Hippocampal formation (tissue), 2 donors: ENCODE measurements at places on chromosomes 16 and 17.

DNA sequence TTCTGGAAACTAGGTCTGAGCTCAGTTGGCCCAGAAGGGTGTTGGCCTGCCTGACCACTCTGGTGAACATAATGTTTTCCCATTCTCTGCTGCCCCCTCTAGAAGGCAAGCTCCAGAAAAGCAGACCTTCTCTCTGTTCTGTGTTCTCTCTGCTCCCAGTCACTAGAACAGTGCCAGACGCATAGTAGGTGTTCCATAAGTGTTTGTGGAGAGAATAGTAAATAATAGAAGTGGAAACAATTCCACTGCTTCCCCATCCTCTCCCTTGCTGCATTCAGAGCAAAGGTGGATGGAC, 32.2 kb upstream of the ETV4 start:
- no peak for DNase-seq

- DNase-seq = no peak
Measured at GRCh38 chr17:82709024-82709675, 7.4 kb upstream of the FN3KRP start.

DNA sequence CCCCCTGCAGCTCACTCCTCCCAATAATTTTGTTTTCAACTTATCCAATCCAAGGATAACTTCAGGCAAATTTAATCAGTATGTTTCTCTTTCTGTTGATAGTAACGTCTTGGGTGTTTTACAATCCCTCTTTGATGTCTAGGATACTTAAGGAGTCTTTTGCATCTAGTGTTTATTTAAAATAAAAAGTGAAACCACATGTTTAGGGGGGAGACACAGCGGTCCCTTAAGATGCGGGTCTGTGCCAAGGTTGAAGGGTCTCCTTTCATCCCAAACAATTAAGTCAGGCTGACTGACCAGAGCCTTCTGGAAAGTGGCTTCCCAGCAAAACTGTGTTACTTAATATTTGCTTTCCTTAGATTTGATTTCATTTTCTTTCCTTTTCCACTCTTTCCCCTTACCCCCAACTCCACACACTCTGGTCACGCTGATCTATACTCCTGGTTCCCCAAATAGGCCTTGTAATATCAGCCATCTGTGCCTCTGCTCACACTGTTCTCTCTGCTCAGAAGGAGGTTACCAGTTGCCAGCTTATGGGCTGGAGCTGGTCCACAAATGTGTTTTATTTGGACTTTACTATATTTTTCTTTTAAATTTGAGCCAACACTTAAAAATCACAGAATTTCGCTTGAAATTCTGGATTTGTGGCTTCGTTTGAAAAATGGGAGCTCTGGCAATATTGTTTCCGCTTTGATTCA, 11.2 kb downstream of the ANKS4B start:
- no peak for DNase-seq

DNA sequence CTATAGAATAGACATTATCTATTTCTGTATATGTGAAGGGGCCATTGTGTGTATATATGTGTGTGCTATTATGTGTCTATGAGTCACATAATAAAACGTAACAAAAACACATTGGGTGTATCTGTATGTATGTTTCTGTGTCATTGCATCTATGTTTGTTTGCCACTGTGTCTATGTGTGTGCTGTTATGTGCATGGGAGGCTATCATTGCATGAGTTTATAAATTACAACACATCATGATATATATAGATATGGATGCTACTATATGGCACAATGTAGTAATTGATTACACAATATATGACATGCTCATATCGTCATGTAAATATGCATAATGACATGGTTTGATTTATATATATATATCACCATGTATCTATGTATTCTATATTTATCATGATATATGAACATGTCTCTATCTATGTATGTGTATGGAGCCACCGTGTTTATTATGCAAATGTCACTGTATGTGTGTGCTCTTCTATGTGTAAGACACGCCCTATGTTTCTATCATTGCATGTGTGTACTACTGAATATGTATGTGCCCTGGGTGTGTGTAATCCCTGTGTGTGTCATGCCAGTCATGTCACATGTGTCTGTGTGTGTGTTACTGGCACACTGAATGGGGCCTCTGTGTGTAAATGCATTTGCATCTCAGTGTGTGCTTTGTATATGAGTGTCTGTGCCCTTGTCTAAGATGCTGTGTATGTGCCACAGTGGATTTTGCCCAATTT, 1.4 kb upstream of the TSPOAP1 start:
- no peak for DNase-seq

GRCh38 chr17:57294629-57295501, 38.5 kb downstream of the MSI2 start:
- DNase-seq = no peak

DNA sequence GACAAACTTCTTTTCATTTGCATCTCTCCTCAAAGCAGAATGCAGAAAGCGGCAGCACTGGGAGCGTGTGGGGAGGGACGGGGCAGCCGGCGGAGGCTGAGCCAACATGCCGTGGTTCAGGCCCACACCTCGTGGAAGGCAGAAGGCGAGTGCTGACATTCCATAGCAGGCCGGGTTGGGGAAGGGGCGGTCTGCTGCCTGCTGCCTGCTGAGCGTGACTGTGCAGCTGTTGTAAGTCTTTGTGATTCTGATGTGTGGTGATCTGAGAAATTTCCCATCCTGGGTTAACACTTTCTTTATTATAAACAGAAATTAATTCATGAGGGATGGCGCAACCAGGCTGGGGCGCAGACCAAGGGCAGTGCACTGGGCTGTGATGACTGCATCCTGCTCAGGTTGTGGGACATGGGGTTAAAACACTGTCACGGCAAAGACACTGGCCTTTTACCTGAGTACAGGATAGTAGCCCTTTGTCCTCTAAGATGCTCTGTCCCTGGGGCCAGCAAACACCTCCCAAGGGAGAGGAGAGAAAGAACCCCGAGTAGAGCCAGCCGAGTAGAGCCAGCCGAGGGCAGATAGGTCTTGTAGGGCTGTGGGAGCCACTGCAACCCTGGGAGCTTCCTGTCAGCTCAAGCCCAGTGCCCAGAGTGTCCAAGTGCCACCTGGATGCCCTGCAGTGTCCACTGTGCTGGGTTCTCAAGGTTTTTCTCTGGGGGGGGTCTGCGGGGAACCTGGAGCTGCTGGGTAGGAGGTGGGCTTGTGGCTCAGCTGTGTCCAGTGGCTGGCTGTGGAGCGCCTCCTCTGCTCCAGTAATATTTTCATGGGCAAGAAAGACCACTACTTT, 8.8 kb upstream of the DNASE1 start:
- no peak for DNase-seq

DNA sequence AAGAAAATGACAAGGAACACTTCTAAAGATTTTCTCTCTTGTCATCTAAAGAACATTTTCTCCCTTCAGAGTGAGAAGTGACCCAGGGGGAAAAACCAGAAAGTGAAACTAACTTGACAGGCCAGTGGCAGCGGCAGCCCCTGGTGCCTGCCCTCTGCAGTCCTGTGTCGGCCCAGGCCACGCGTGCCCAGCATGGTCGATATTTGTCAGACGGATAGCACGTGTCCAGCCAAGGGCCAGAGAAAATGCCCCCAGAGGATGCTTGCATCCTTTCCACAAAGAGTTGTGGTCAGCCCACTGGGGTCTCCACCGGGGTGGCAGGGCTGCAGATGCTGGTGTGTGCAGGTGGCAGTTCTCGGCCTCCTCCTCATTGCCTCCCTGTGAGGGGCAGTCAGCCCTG, 176.6 kb downstream of the RAB11FIP4 start:
- DNase-seq = peak; percentile 7

DNA sequence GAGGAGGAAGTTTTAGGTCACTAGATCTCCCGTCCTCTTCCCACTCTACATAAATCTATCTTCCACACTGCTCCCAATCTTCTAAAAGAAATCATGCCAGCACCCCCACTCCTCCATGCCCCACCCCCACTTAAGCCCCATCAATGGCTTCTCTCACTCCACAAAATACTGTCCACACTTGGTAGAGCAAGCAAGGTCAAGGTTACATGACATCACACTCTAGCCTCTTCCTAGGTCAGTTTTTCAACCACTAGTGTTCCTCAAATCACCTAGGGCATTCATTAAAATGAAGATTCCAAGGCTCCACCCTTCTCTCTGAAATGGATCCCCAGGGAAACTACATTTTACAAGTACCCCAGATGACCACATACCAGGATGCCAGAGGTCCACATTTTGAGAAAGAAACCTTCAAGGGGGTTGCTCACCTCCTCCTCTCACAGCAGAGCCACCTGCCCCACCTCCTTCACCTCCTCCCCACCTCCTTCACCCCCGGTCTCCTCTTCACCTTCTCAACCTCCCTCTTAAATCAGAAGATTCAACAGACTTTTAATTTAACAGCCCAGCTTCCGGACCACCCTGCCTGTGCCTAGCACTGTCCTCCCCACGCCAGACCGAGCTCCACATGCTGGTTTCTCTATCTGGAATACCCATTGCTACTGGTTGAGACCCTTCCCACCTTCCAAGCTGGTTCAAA, 3.2 kb downstream of the AMFR start:
- DNase-seq = no peak

DNA sequence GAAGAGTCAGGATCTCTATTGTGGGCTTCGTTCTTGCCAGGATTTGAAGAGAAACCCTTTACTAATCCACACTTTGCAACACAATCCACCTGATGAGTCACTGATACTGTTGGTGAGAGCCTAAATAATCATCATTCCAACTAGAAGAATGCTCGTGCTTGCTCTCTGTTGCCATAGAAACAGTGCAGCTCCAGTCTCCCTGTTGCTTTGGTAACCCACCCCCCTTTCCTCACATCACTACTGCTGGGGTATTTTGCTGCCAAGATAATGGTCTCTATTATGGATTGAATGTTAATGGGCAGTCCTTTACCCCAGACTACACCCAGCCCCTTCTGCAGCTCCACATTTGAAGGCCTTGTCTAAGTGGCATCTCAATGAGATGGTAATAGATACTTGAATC, 190.4 kb downstream of the ABCC12 start:
- no peak for DNase-seq

DNA sequence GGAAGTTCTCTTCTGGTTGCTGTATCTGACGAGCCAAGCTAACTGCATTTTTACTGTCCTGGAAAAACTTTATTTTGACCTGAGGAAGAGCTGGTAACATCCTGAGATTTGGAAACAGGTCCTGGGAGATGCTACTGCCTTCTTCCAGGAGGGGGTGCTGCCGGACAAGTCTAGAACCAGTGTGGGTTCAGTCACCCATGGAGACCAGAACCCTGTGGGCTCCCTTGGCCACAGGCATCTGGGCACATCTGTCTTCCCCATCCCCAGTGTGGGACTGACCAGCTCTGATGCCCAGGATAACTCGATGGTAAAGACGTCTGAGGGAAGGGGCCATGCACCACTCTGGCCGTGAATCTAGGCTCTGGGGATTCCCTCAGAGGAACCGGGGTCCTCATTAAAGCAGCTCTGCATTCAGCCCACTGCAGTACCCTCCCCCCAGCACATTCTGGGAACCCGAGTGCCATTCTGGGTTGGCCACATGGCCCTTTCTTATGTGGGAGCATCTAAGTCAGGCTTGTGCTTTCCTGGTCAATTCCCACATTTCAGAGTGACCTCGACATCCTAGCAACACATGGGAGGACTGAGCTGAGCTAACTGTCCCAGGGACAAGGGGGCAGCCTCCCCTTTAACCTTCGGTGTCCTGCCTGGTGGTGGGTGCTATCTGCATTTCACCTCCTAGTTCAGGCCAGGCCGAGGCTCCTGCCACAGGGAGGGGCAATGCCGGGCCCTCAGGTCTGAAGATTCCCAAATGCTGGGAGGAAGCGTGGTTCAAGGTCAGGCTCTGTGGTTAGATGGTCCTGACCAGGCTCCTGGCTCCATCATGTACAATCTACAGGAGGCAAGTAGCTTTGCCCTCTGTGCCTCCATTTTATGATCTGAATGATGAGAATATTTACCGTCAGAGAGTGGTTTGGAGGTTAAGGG, 6.4 kb downstream of the C16orf86 start:
- DNase-seq = peak; percentile 23

GRCh38 chr17:56289321-56289720, 136.0 kb downstream of the ANKFN1 start:
- no peak for DNase-seq

- DNase-seq = no peak
Measured at GRCh38 chr16:50251375-50252081, 14.8 kb upstream of the ADCY7 start.

- DNase-seq = no peak
Measured at GRCh38 chr16:11107780-11108465, 148.1 kb downstream of the SOCS1 start.

- no peak for DNase-seq
Measured at GRCh38 chr17:57035971-57036481, 49.0 kb upstream of the AKAP1 start.

DNA sequence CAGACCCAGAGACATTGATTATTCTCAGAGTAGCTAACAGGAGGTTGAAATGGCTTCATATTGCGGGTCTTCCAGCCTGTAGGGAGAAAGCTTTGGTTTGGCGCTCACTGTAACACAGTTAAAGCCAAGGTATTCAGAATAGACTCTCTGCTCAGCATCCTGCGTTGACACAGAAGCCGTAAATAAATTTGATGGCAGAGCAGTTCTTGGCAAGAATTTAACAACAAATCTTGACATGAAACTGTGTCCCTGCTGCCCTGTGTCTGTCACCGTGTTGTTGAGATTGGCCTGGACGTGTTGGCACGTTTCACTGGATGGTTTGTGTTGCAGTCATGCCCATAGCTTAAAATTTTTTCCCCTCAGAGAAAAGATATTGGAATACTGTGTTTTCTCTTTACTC, 359.6 kb downstream of the SNX29 start:
- no peak for DNase-seq

- DNase-seq = no peak
Measured at GRCh38 chr17:18184143-18185031, 759 bp downstream of the ALKBH5 start.

DNA sequence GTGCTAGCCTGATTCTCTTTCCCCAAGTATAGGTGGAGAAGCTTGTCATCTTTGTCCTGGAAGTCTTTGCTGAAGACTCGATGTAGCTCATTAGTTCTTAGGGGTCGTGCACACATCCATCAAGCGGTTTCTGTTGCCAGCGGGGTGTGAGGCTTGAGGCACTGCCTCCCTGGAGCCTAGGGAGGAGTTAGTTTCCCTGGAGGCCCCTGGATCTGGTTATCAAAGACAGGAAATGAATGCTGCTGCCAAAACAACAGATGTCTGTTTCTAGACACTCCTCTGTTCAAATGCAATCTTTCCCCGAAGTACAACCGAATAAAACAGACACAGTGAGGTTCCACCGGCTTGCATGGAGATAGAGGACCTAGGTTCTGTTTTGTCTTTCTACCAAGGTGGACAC, 17.5 kb downstream of the HS3ST4 start:
- no peak for DNase-seq

DNA sequence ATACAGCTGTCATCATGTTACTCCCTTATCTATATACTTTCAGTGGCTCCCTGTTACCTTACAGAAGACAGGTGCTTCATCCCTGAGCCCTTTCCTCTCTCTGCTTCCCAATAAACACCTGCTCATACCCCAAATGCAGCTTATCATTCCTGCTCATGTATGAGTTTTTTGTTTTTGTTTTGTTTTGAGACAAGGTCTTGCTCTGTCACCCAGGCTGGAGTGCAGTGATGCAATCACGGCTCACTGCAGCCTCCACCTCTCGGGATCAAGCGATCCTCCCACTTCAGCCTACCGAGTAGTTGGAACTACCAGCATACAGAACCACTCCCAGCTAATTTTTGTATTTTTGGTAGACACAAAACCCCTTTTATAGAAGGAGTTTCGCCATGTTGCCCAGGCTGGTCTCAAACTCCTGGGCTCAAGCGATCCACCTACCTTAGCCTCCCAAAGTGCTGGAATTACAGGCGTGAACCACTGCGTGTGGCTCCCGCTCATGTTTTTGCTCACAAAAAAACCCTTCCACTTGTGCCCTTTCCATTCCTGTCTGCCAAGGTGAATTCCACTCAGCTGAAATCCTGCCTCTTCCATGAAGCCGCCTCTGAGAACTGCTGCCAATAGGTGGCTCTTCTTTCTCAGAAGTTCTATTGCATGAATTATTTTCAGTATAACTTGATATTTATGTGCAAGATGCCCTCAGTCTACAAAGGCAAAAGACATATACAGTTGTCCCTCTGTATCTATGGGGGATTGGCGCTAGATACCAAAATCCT, 7.9 kb upstream of the RNF157 start:
- DNase-seq = no peak
